Renal cortex interstitium (tissue), 15 donors: ENCODE measurements at places on chromosomes 2 and 18. TPM values are rescaled to one million over a fixed set of nuclear protein-coding genes. Genes with fewer than 3 reads are reported as not detected.

Gene ZNF521
- 35.1 TPM for polyA plus RNA-seq

Gene MRPL53
- 65.9 TPM for polyA plus RNA-seq

Gene PSMA8
- polyA plus RNA-seq = not detected

Gene ATP8B1
- 22.5 TPM for polyA plus RNA-seq

Gene POTEI
- 0.19 TPM for polyA plus RNA-seq

Gene ACTR3
- polyA plus RNA-seq = 156 TPM

- DNase-seq = no peak
Observed at GRCh38 chr2:36147670-36148390, 207.7 kb upstream of the CRIM1 start.

DNA sequence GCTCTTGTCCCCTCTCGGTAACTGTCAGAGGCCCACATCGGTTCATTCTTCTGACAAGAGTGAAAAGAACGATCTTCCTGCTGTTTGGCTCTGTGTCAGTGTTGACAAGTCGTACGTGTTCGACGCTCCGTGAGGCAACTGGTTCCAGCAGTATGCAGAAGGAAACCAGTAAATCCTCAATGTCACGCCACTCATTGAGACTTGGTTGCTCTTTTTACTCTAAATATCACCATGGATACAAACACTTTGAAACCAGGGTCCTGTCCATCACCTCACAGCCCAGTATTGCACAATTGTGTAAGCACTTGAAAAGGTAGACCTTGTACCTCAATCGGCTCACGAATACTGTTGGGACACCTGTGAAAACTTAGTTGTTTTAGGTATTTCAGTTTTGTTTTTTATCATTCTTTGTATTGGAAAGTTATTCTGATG lies 136.4 kb downstream of the ZNF407 start:
- DNase-seq = no peak

GRCh38 chr18:74530584-74530862 lies 3.8 kb upstream of the CNDP1 start:
- no peak for DNase-seq

DNA sequence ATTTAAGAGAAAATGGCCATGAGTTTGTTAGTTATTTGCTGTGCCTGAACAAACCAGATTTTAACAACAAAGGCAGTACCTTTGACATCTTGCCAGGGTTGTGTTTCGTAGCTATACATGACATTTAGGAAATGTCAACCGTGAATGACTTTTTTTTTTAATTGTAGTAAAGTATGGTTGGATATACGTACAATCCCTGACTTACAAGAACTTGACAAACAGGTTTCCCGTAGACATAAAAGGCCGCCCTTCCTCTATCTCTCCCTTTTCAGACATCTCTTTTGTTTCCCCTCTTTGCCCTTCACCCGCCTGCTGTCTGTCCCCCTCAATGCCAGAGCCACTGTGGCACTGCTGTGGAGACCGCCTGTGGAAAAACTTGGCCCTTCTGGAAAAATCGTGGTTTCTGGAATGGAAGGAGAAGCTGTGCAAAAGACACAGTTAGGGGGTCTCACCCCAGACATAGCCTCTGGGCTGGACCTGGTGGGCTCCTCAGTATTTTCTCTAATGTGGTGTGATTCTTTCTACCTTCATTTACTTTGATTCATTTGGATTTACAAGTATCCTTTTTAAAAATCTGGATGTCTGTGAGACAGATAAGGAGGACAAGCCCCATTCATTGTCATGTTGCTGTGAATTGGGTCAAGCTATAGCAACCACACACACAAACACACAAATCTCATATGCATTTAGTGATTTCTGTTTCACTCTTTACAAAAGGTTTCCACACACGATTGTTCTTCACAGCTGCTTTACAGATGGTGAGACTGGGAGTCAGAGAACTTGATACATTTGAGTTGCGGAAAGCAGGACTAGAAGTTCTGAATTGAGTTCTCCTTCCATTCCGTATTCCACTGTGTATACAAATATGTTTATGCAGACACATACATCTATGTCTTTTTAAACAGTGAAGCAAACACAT lies 48.6 kb downstream of the SPATS2L start:
- no peak for DNase-seq

GRCh38 chr2:223601018-223601417 lies 1.1 kb downstream of the SCG2 start:
- DNase-seq = no peak

DNA sequence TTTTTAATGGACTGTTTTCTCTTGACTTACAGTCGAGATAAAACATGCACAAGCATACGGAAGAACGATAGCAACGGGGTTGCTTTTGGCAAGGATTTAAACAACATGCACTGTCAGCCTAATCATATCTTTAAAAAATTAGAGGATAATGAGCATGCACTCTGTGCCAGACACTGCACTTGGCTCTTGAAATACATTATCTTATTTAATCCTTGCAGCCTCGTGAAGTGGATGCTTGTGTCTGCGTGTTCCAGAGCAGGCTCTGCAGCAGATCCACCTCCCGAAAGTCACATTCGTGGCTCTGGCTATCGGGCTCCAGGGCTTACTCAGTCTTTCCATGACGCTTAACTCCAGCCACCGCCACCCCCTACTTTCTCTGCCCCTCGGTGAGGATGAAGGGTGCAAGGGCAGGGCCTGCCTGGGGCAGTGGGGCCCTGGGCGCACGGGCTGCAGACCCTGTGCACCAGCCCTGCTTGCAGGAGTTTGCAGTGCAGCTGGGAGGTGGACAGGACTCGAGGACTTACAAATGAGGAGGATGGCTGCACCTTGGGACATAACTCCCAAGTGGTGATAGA lies 61.7 kb downstream of the ACKR3 start:
- DNase-seq = no peak

DNA sequence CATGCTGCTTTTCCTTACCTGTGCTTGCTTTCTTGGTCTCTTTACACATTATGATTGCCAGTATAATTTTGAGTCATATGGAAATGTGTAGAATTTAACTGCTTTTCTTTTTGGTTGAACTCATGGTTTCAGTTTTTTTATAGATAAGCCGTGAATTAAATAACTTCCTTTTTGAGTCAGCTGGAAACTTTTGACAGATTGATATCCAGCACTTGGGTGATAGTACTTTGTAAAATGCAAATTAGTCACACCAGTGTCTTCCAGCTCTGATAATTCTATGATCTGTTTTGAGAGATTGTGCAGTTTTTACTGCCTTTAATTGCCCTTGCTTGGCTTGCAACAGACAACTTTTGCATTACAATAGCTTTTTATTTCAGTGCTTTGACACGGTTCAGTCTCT lies 86.4 kb downstream of the NCOA1 start:
- DNase-seq = no peak

- DNase-seq = no peak
Observed at GRCh38 chr2:59149271-59149670, 908.1 kb upstream of the FANCL start.

- no peak for DNase-seq
Observed at GRCh38 chr2:6538607-6539006, 327.1 kb downstream of the CMPK2 start.

GRCh38 chr18:78807668-78808067 lies 171.9 kb upstream of the SALL3 start:
- DNase-seq = no peak

DNA sequence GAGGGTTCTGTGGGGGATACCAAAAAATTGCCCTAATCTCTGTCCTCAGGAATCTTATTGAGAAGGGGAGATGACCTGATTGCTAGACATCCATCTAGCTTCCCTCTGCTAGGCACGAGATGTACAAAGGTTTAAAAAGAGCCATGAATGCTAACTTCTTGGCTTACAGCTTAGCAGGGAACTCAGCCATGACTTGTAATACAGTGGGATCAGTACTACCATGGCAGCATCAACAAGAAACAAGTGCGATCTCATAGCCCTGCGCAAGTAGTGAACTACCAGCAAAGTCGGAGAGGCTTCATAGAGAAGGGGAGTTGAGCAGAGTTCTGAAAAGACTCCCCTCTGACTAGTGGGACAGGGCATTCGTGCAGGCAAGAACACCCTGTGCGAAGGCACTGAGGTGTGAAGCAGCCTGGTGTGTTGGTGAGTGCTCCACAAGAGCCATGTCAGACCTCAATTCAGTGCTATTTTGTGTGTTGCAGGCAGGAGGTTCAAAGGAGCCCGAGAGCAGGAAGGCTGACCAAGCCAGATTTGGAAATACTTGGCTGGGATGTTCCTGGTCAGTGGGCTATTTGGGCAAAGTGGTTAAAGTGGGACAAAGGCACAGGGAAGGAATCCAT lies 130.0 kb downstream of the FMNL2 start:
- no peak for DNase-seq

- no peak for DNase-seq
Observed at GRCh38 chr2:239012936-239013677, 165.2 kb downstream of the TWIST2 start.

DNA sequence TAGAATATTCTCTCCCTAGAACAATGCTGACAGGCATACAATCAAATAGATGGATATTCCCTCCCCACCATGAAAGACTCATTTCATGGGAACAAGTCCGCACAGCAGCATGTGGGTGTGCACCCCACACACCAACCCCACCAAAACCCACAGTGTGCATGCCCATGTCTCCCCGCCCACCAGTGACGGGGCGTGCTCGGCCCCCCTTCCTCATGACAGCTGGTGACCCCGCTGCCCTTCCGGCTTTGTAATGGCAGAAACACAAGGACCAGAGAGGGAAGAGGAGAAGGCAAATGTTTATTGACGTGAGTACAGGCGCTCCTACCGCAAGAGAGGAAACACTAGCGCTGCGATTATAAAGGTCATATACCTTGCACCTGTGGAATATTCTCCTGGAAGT lies 30.8 kb upstream of the ODC1 start:
- DNase-seq = no peak

- no peak for DNase-seq
Observed at GRCh38 chr2:86297382-86298147, 39.9 kb downstream of the REEP1 start.

- no peak for DNase-seq
Observed at GRCh38 chr18:10274301-10274700, 180.1 kb upstream of the APCDD1 start.

DNA sequence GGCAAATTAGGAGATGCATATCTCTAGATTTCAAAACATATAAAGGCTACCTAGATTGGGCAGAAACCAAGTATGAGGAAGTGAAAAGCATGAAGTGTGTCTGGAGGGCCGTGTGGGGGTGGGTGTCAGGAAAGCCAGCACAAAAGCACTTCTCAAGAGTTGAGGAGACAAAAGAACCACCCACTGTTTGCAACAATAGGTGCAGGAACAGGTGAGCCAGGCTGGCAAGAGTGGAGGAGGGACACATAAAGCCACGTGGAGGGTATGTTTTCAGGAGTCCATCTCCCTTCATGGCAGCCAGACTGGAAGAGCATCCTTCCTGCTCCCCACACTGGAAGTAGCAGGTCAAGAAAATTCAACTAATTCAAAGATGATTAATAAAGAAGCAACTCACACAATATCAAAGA lies 96.4 kb downstream of the CERS6 start:
- no peak for DNase-seq

- DNase-seq = no peak
Observed at GRCh38 chr18:25886283-25886682, 204.1 kb downstream of the SS18 start.

- no peak for DNase-seq
Observed at GRCh38 chr2:48266698-48267097, 263.3 kb upstream of the STON1 start.

DNA sequence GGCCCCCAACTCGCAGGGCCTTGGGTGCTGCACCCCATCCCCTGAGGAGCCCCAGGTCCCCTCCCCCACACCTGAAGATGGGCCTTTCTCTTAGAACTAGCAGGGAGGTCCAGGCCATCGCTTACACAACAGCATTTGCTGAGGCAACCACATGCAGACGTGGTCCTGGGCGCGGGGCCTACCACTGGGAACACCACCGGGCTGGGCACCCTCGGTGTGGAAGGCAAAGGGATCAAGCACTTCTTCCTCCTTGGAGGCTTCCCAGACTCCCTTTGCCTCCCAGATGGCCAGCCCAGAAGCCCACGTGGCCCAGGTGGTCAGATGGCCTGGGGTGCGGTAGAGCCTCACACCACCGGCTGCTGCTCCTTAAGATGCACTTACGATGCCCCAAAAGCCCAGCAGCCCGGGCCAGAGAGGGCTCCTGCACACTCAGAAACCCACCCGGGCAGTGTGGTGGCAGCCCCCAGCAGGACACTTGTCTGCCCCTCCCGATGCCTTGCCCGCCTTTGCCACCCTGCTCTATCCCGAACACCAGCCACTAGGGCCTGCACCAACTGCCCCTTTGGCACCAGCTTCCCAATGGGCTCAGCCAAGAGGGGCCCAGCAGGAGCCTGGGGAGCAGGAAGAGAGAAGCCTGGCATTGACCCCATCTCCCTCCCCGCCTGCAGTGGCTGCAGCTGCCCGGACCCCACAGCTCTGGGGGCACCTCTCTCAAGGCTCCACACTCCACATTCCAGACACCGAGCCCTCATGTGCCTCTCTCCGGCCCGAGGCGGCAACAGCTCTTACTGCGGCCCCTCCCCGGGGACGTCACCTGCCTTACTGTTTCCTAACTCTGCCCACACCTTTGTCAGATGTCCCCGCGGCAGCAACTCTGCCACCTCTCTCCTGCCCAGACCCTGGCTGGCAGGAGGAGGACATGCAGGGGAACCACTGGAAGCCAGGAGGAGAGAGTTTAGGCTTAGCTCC lies 13.9 kb upstream of the MLPH start:
- no peak for DNase-seq

- DNase-seq = no peak
Observed at GRCh38 chr2:152465541-152465940, 130.6 kb downstream of the FMNL2 start.

DNA sequence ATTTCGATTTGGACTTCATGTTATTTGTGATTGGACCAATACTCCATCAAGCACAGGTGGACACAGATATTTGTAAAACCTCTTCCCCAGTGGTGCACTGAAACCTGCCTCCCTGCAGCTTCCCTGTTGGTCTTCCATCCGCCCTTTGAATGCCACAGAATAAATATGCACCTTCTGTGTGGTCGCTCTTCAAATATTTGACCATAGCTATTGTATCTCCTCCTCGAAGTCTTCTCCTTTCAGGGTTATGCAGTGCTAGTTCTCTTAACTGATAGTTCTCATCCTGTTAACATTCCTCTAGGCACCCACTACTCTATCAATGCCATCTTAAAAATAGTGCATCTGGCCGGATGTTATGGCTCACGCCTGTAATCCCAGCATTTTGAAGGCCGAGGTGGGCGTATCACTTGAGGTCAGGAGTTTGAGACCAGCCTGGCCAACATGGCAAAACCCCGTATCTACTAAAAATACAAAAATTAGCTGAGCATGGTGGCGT lies 12.5 kb downstream of the SPATS2L start:
- no peak for DNase-seq
